Esophagus squamous epithelium (tissue), 5 donors: ENCODE measurements at places on chromosomes 3 and 15.
A peak's percentile ranks its signal among the peaks of the same experiment; 100 is the strongest.

DNA sequence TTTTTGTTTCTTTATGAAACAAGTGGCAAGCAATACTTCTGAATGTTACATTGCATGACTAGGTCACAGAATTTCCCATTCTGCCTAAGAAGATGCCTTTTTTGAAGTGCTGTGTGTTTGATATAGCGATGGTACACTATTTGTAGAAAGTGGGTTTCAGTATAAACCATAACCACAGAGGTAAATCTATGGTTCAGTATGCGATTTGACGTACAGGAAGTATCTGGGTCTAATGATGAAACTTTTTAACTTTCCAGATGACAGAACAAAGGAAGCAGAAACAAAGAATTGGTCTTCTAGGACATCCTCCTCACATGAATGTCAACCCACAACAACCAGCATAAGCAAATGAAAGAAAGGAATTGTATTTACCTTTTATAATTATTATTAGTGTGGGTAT lies 133.4 kb upstream of the BHLHE40 start:
- no peak for DNase-seq

DNA sequence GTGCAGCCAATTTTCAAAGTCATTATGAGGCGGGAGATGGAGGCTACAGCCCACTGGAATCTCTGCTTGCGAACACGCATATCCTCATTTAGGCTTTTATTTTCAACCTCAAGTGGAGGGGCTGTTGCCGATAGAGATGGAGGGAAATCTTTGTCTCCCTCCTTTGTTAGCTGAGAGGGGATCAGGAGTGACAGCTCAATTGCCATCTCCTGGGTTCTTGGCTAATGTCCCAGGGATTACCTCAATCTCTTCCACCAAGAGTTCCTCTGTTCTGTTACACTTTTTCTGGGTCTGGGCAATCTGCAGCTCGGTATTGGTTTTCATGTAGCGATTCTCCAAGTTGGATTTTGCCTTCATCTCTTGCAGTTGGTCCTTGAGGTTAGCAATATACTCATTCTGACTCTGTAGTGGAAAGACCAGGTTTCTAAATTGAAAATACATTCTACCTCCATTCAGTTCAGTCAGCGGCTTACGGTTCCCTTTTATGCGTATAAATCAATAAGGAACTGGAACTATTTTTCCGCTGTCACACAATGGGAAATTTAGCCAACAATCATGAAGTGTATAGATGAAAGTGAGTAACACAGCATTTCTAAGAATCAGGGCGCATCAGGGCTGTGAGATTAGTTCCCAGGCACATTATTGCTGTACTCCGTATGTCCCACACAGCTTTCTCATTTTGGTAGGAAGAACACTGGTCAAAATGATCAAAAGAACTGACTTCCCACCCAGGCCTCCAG lies 36.2 kb upstream of the RPL35A start:
- DNase-seq = no peak

DNA sequence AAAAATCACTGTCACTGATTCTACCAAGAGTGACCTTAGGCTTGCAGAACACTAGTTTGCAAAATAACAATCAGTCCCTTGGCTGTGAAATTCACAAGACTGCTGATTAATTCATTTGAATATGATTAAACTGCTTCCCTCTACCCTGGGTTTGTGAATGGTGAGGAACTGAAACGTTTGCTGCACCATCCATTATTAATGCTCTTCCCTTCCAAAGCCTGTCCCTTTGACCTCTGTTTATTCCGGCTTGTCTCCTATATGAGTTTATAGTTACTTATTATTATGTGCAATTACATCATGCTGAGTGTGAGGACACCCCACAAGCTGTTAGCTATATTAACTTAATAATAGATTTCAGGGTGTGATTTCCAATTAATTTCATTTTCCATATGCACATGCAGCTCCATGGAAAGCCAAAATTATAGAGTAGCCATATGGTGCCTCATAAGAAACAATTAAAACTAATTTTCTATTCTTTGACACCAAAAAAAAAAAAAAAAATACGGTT lies 96.5 kb downstream of the SUCLG2 start:
- no peak for DNase-seq

GRCh38 chr3:30539206-30539605 lies 67.2 kb upstream of the TGFBR2 start:
- DNase-seq = no peak

DNA sequence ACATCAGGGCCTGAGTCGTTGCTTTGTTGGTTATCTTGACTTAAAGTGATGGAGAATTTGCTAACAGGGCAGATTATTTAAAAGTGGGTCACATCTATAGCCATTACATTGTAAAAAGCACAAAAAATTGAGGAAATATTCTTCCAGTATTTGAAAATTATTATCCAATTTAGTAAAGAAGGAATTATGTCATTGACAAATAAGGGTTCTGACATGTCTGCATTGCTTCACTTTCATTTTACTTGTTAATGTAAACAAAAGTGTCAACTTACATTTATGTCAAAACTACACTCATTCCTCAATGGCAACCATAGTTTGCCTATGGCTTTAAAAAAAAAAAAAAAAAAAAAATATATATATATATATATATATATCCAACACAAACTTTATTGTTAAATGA lies 3.4 kb upstream of the PARP14 start:
- no peak for DNase-seq

GRCh38 chr3:12627370-12627769 lies 36.5 kb downstream of the RAF1 start:
- DNase-seq = no peak

DNA sequence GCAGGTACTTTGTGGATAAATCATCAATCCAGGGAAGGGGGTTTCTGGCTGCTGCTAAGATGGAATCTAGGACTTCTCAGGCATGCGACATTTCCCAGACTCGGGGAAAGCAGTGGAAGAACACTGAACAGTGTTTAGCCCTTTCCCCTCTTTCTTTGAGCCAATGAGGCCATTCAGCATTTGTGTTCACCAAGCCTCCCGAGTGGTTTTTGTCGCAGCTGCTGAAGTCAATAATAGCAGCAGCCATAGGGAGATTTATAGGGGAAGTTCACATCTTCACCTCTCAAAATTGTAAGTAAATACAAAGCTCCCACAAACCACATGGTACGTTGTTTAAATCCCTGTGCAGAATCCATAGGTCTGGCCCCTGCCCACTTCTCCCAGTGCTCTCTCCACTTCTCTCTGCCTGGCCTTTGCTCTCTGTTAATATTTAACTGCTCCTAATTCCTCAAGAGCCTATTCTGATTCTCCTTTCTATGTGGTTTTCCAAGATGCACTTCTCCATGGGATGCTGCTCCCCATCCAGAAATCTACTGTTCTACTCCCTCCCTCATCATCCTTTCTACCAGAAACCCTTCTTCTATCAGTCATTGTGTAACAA lies 230.7 kb downstream of the SHQ1 start:
- DNase-seq = no peak

GRCh38 chr3:149170672-149171071 lies 41.2 kb downstream of the HPS3 start:
- no peak for DNase-seq

GRCh38 chr15:22895465-22896190 lies 57.2 kb downstream of the NIPA2 start:
- no peak for DNase-seq

DNA sequence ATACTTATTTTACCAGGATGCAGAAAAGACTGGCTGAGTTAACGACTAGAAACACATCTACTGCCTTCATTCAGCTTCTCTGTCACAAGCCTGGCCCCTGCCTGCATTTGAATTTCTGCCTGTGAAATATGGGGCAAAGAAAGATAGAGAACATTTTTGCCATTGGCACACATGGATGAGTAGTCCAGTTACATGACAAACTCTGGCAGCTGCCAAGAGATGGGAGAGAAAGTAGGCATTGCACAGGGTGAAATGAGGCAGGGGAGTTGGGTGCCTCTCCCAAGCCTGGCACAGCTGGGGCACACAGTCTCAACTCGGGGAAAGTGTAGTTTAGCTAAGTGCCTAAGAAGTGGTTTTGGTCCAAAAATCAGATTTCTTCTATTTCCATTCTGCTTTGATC lies 24.0 kb downstream of the ANXA2 start:
- no peak for DNase-seq

- no peak for DNase-seq
These were observed 1035.1 kb upstream of the NR2F2 start for GRCh38 chr15:95295363-95295762.

GRCh38 chr3:179100652-179101051 lies 29.0 kb upstream of the ZMAT3 start:
- no peak for DNase-seq

DNA sequence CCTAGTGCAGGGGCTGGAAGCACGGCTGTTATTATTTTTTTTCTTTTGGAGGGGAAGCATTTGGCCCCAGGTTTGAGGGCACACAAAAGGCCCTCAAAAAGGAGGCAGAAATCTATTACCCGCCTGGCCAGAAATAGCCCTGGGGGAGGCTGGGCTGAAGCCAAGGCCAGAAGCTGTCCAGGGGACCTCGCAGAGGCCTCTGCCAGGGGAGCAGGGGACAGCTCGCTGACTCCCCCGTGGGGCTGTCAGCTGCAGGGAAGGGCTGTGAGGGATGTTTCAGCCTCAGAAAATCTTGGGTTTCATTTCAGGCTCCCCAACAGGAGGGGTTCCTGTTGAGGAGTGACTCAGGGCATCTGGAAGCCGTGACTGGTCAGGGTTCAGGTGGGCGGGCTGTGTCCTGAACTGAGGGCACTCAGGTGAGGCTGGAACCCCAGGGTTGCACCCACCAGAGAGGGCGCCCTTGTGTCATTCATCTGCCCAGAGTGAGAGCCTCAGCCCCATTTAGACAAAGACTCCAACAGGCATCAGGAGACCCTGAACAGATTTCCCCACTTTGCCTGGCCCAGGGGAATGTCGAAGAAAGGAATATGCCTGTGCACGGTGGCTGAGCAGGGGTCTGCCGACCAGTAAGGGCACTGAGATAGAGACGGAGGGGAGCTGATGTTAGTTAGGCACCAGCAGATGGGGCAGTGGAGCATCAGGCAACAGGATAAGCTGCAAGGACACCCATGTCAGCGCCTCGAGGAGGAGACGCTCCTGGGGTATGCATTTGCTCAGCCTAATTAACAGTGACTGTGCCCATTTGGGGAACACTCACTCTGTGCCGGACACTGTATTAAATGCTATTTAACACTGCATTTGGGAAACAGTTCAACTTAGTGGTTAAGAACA lies 43.5 kb upstream of the SLC6A11 start:
- DNase-seq = no peak

DNA sequence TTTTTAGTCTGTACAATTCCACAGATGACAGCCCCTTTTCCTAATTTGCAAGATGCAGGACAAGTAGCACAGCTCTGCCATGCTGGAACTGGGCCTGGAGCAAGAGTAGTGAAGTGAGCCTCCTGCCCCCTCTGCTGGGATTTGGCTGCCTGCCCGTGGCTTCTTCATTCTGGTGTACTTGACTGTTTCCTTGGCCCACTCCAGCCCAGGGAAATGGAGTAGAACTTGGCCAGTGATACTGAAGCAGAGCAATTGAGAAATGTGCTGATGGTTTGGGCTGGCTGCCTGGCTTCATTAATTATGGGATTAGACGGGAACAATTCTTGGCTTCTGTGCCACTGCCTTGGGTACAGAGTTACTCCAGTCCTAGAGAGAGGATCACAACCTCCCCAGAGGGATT lies 2.8 kb downstream of the GPD1L start:
- peak; percentile 2 for DNase-seq

DNA sequence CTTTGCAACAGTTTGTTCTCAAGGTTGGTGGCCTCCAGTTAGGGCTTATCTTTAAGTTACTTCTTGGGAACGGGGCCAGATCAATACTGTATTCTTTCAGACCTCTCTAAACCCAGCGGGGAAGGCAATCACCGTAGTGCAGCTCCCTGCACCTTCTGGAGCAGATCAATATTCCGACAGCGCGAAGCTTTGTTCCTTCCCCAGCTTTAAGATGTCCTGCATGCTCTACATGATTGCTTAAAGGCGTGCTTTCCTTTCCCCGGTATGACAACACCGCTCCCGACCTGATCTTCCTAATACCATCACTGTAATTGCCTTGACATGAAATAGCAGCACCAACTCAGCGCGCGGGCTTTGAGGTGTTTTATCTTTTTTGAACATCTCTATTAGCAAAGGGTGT lies 755.2 kb downstream of the NR2F2 start:
- no peak for DNase-seq

GRCh38 chr15:100598655-100599054 lies 3.3 kb downstream of the LINS1 start:
- no peak for DNase-seq

DNA sequence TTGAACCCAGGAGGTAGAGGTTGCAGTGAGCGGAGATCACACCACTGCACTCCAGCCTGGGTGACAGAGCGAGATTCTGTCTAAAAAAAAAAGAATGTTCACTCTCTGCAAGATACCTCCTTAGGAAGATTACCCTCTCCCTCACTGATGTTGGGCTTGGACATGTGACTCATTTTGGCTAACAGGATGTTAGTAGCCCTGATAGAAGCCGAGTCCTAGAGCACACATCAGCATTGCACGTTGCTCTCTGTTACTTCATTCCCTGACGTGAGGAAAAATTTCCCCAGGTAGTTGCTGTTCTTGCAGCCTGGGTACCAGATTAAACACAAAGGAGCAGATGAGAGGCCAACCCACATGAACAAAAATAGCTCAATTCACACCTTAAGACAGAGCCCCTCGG lies 78.1 kb upstream of the PRICKLE2 start:
- no peak for DNase-seq

GRCh38 chr3:57555306-57555705 lies 768 bp upstream of the PDE12 start:
- DNase-seq = no peak

DNA sequence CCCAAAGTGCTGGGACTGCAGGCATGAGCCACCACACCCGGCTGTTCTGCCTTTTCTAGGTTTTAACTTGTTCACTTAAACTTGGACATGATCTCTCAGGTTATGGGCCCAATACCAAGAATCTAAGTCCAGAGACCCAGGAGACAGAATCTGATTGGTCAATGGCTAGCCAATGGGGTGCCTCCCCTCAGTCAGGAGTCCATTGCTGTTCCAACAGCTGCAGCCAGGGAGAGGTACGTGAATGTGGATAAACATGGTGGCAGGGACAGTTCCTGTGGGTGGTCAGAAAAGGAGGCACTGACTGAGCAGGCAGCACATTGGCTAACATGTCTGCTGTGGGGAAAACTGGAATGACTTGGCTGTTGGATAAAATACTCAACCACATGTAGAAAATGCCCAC lies 140.3 kb downstream of the RPLP1 start:
- DNase-seq = no peak

GRCh38 chr15:48693484-48693883 lies 48.0 kb upstream of the FBN1 start:
- DNase-seq = no peak

DNA sequence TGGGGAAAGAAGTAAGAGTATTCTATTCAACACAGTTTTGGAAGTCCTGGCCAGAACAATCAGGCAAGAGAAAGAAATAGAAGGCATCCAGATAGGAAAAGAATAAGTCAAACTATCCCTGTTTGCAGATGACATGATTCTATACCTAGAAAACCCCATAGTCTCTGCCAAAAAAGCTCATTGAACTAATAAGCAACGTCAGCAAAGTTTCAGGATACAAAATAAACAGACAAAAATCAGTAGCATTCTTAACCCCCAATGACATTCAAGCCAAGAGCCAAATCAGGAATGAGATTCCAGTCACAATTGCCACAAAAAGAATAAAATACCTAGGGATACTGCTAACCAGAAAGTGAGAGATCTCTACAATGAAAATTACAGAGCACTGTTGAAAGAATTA lies 99.4 kb upstream of the MITF start:
- DNase-seq = no peak

GRCh38 chr3:29067007-29067406 lies 213.9 kb upstream of the RBMS3 start:
- no peak for DNase-seq

GRCh38 chr3:46206282-46207015 lies 1.7 kb downstream of the CCR1 start:
- no peak for DNase-seq
